ENCODE measurements at places on chromosomes 16 and 17.

- no peak for DNase-seq
Measured at GRCh38 chr17:50174444-50174843, 8.6 kb downstream of the SGCA start.

GRCh38 chr16:23174622-23175021, 7.9 kb upstream of the SCNN1G start:
- no peak for DNase-seq

DNA sequence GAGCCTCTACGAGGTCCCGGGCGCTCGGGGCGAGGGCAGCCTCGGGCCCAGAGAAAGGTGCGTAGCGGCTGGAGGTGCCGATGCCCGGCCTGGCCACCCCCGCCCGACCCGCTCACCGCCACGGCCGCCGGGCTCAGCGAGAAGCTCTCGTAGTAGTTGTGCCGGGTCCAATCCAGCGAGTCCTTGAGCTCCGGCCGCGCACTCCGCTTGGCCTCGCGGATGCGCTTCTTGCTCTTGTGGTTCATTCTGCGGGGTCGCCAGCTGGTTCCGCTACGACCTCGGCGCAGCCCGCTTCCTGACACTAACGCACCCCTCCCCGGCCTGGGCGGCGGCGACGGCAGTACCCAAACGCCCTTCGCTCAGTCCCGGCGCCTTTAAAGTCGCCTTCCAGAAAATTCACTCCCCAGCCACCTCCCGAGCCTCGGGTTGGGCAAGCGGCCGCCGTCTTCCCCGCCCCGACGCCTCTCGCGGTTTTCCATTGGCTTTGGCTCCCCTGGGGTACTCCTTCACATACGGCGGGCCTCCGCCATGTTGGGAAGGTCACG, at the start of gene JMJD6:
TSS of gene JMJD6 (minus strand) at position 376 of the 545 bp plus-strand sequence. CDS start at position 245, 131 bp downstream.
- DNase-seq: no peak

DNA sequence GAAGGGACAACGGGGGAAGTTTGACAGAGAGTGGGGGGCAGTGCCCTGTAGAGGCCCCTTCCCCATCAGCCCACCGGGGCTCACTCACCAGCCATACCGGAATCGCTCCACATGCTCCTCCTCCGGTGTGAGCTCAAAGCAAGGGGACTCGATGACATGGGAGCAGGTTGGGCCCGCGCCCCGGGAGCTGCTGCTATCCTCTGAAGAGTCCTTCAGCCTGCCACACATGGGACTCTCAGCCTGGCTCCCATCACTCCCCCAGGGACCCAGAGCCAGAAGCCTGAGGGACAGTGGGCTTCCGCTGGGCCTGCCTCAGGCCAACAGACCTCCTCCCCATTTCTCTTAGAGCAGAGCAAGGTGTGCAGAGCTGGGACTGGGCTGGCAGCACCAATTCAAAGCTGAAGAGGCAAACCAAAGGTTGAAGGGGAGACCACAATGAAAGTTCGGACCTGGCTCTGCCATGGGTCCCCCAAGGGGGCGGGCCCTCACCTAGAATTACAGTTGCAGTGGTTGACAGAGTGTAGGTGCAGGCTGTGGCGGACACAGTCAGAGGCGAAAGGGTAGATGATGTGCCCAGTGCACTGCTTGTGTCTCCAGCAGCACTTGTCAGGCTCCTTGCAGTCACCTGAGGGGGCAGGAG, 7.3 kb downstream of the PROCA1 start:
- DNase-seq: no peak

- DNase-seq: no peak
Measured at GRCh38 chr17:57678393-57678792, 66.7 kb downstream of the CCDC182 start.

DNA sequence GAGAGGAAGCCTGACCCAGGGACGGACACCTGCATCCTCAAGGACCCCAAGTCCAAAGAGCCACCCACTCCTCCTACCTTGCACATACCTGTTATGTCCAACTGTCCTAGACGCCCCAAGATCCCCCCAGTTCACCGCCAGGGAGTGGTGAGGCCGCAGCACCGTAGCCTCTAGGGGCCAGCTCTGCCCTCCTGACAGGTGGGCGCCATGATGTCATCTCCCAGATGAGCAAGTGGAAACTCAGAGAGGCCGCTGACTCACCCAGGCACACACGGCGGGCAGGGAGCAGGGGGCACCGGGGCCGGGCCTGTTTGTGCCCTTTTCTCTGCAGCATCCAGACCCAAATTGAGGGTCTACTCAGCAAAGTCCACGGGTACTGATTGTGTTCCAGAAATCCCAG, 4.8 kb upstream of the ZNF469 start:
- DNase-seq: no peak

GRCh38 chr17:44279666-44280391, 11.9 kb upstream of the SLC4A1 start:
- DNase-seq: no peak

DNA sequence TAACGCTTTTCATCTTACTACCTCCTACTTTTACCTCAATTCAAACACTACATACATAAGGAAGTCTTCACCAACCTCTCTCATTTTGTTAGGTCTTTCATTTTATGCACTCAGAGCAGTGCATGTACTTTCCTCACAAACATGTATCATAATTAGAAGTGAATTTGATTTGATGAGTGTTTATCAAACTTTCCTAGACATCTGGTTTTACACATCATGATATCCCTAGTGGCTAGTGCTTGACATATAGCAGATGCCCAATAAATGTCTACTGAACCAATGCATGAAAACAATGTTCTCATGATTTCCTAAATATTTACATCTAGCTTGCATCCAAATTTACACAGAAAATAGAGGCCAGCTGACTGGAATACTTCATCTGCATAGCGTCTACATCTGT, 323.4 kb upstream of the KIF2B start:
- no peak for DNase-seq

GRCh38 chr17:53032861-53033271, 789.9 kb upstream of the KIF2B start:
- no peak for DNase-seq

DNA sequence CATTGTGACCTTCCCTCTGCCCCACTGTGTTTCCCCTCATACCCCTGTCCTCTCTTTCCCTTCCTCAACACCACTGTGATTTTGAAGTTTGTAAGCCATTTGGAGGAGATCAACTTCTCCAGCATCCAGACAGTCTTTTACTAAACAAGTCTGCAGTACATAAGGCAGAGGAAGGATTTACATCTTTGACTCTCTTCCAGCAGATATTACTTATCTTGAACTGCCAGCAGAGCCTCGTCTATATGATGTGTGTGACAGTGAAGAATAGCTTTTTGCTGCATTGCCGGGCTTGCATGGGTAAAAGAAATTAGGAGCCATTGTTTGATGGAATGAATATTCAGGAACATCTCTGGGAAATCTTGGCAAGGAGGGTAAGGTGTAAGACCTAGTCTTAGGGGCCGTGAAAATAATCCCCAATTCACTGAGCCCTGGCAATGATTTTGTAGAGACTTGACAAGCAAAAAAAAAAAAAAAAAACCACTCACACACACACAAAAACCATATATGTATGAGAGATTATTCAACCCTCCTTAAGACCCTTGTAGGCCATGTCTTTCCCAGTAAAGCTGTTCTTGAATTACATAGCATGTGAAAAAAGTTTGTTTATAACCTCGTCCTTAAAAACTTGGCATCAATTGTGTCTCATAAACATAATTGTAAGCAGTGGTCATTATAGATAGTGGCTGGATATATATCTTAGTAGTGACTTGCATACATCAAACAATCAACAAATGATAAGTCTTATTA, 903.9 kb downstream of the CDH11 start:
- no peak for DNase-seq

GRCh38 chr16:54816471-54816870, 114.2 kb upstream of the IRX5 start:
- DNase-seq: no peak

GRCh38 chr16:49827805-49828438, 28.0 kb downstream of the ZNF423 start:
- DNase-seq: no peak

GRCh38 chr16:5175266-5175665, 77.7 kb upstream of the EEF2KMT start:
- DNase-seq: no peak

DNA sequence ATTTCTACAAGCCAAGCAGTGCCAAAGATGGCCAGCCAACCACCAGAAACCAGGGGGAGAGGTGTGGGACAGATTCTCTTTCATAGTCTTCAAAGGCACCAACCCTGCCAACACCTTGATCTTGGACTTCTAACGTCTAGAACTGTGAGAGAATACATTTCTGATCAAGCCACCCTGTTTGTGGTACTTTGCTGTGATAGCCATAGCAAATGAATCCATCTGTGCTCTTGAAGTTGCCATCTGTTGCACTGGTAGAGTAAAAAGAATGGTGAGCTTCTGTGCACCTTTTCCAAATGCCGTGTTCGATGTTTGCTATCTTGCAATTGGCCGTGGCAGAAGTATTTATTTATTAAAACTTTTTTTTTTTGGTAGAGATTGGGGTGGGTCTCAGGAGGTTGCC, 16.7 kb upstream of the ADGRG1 start:
- DNase-seq: no peak

GRCh38 chr16:17657045-17657444, 186.3 kb upstream of the XYLT1 start:
- DNase-seq: no peak

DNA sequence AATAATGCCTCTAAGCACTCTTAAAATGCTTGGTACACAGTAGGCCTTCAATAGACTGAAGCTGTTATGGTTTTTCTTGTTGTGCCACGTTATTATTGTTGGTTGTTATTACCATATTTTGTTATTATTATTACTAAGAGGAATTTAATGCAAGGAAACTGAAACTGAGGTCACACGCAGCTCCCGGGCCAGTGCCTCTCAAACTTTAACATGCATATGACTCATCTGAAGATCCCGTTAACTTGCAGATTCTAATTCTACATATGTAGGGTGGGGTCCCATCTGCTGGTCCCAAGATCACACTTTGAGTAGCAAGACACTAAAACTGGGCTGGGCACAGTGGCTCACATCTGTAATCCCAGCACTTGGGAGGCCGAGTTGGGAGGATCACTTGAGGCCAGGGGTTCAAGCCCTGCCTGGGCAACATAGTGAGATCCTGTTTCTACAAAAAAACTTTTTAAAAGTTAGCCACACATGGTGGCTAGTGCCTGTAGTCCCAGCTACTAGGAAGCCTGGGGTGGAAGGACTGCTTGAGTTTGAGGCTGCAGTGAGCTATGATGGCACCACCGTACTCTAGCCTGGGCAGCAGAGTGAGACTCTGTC, 888 bp downstream of the ACSM5 start:
- no peak for DNase-seq

DNA sequence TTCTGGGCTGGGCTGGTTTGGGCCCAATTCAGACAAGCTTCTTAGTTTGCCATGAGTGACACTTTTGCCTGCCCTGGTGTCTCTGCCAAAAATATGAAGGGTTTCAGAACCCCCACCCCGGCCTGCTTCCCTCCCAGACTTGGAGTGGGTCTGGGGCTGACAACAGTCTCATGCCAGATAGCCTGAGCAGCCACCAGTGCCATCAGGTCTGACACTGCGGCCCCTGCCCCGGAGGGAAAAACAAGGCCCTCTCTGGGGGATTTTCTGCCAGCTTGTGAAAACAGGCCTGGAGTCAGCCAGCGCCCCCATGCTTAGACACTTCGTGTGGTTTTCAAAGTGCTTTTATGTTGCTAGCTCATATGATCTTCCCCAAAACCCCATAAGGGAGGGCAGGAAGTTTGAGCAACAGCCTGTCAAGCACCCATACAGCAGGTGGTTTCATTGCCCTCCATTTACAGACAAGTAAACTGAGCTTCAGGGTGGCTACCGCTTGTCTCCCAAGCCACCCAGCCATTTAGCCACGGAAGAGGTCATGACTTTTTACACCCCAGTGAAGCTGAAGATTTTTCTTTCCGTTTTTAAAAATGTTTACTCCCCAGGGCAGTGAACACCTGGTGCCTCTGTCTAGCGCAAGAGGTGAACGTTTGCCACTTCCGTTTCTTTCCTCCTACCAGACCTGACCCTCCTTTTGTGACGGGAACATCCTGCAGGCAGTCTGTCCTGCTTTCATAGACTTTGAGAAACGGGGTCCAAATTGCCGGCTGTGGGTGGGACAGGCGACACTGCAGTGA, 300.6 kb downstream of the SEC14L1 start:
- peak; percentile 68 for DNase-seq

DNA sequence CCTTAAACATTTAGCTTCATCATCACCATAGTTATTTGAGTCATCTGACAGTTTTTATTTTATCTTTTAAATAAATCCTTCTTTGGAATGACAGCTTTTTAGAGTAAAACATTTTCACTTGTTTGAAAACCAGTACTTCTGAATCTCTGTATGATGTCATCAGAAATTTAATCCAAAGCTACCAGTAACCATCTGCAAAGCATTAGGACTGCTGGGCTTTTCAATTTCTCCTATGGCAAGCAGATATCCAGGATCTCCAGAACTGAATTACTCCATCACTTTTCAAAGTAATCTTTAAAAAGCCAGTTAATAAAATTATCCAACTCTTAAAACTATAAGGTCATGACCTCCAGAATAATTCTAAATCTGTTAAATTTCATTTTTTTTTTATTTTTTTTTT, 51.5 kb downstream of the CHCT1 start:
- no peak for DNase-seq

DNA sequence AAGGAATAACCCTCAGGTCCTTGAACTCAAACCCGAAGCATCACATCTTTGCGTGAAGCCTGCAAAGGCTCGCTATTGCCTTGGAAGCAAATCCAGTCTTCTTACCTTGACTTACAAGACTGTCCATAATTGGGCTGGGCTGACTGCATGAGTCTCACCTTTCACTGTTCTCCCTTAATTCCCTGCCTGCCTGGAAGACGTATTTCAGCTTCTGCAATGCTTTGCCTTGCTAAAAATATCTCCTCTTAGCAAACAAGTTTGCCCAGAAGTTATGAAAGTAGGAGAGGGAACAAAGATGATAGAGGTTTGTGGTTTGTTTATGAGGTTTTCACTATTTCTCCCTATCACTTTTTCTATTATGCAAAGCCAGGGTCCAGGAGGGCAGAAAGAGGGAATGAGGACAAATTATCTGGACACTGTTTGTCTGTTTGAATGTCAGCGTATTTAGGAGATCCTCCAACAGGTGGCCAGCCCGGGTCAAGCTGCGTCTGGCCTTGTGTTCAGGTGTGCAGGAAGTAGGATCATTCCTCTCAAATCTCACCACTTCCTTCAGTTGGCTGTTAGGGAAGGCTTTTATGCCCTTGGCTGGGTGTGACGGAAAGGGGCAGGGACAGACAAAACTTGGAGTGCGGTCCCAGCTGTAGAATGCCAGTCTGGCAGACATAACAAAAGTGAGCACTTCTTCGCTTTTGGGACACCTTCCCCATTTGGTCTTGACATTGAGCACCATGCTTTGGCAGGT, 488.9 kb downstream of the CDH13 start:
- DNase-seq: no peak

Measured in T follicular helper cell (primary cell).